ENCODE measurements at places on chromosomes 3 and 15.
A peak's percentile ranks its signal among the peaks of the same experiment; 100 is the strongest.

GRCh38 chr15:90035095-90035839 lies 34.1 kb downstream of the ZNF710 start:
- no peak for DNase-seq

- DNase-seq = no peak
These were observed 13.9 kb downstream of the TMEM45A start for GRCh38 chr3:100506355-100506754.

DNA sequence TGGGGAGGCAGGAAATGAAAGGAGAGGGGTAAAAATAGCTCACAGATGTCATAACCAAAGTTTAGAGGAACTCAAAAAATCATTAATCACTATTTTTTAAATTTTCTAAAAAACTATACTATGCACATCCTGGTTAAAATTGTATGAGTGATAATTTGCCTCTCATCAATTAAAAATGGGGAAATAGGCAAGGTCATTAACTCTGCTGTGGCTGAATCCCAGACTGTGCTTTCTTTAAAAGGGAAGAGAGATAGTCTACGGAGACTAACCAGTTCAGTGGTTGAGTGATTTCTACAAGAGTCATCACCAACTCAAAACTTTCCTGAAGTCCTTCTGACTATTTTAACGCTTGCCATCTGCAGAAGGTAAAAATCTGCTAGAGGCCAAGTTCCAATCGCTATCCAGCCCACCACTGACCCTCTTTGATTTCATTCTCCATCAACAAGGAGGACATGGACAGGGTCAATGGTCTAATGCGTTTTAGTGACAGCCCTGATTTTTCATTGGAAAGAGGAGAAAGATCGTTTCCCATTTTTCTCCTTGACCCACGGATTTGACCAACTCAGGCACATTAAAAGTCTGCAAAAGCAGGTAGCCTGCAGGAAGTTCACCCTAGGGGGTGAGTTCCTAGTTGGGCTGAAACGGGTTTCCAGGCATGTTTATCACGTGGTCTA lies 850 bp downstream of the SUCLG2 start:
- no peak for DNase-seq

GRCh38 chr3:157132936-157133335 lies 27.0 kb downstream of the CCNL1 start:
- no peak for DNase-seq

GRCh38 chr15:67741308-67741707 lies 84.0 kb upstream of the SKOR1 start:
- DNase-seq = no peak

- peak; percentile 62 for DNase-seq
These were observed 58.0 kb downstream of the CMTM8 start for GRCh38 chr3:32296251-32297204.

GRCh38 chr3:54188176-54188791 lies 65.9 kb downstream of the CACNA2D3 start:
- peak; percentile 2 for DNase-seq

GRCh38 chr3:133829310-133829707 lies 23.7 kb downstream of the SRPRB start:
- DNase-seq = no peak

GRCh38 chr3:28252001-28252431 lies 10.6 kb downstream of the CMC1 start:
- peak; percentile 48 for DNase-seq

GRCh38 chr3:13106308-13107001 lies 33.2 kb upstream of the IQSEC1 start:
- no peak for DNase-seq

All from activated CD4-positive, alpha-beta T cell treated with anti-CD3 and anti-CD28 coated beads, Interleukin-2, Interleukin-4, amounts not matched to agents 100 ng/mL and 50 ng/mL, durations not matched to agents 16 hours and 8 hours (primary cell).